ENCODE measurements at places on chromosomes 1 and 21. TPM values are rescaled to one million over a fixed set of nuclear protein-coding genes. Genes with fewer than 3 reads are reported as not detected.

Gene ADORA1
- total RNA-seq = 0.53 TPM

DNA sequence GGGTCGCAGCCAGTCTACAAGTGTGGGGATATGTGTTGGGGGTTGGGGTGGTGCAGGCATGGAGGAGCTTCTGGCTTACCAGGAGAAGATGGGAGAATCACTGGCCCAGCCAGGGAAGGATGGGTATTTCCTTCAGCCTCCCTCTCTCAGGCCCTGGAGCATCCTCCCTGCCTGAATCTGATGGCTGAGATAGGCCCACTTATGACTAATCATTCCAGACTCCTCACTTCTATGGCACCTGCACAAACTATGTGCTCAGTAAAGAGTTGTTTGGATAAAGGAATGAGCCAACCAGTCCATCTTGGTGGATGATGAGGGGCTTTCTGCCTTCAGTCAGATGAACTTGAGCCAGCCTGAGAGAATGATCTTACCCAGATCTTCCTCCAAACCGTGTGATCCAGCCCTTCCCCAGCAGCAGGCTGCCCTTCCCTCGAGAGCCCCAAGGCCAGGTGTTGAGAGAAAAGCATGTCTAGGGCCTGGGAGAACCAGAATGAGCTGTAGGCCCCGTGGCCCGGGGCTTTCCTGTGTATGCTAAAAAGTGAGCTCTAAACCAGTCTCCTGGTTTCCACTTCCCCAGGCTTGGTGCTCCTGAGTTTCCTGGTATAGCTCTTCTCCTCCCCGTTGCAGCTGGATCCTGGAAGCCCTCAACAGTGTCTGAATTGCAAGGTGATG, 1.3 kb downstream of the GPA33 start:
- no peak for DNase-seq

GRCh38 chr1:112141923-112142322, 152.5 kb upstream of the KCND3 start:
- no peak for DNase-seq

DNA sequence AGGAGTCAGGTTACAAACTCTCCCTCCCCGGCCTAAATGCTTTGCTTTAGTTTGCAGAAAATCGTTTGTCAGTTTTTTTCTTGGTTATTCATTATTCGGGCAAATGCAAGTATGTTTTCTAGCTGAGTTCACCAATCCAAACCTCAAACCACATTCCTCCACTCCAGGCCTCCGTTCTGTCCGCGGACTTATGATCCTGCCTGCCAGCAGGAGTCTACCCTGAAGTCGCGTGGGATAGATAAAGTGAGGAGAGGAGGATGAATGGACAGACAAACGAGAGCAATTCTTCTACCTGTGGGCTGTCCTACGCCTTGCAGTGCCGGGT, 1.3 kb downstream of the ADAMTS1 start:
- DNase-seq = no peak

DNA sequence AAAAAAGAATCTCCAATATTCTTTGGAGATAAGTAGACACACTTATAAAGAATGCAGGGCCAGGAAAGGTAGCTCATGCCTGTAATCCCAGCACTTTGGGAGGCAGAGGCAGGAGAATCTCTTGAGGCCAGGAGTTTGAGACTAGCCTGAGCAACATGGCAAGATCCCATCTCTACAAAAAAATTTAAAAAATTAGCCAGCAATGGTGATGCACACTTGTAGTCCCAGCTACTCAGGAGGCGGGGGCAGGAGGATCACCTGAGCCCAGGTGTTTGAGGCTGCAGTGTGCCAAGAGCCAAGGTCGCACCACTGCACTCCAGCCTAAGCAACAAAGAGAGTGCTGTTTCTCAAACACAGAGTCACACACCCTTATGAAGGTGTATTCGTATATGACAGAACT, 385.0 kb downstream of the SMYD3 start:
- DNase-seq = no peak

Data from left lobe of liver (tissue), 2 donors.